RWPE1 (cell line): ENCODE measurements at places on chromosomes 6 and 20.

- no peak for DNase-seq
Measured at GRCh38 chr6:122734529-122735395, 44.8 kb upstream of the FABP7 start.

DNA sequence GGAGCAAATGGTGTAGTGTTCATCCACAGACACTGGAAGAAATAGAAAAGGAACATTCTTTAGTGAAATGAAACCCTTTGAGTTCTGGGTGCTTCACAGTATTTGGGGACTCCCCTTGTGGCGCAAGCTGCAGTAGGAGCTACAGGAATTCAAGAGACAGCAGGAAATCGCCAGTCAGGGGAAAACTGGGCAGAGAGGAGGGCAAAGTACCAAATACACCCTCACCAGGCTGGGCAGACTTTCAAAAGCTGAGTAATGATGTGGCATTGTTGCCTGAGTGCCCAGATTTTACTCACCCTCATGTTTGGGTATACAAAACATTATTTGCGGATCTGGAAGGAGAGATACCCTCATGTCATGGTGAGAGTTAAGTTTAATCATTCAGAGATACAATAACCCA, 97.9 kb downstream of the SOD2 start:
- peak; percentile 76 for DNase-seq

- no peak for DNase-seq
Measured at GRCh38 chr6:158255989-158256601, 56.2 kb upstream of the TULP4 start.

DNA sequence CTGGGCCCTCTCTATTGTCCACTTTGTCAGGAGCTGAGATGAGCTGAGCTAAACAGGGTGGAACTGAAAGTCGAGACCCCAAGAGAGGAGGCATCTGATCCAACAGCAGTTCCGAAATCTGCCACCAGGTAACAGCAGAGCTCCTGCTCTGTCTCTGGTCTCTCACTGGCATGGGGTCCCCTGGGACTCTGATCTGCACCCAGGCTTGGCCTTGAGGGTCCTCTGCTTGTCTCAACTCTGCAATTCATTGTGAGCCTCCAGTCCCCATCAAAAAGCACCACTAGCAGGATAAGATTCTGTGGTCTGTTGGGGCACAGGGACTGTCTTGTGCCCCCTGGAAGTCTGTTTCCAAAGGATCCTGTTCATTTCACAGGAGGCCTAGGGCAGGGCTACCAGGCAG, 62.5 kb upstream of the TOP1 start:
- no peak for DNase-seq

GRCh38 chr6:163113358-163113962, 301.1 kb upstream of the QKI start:
- DNase-seq: no peak

DNA sequence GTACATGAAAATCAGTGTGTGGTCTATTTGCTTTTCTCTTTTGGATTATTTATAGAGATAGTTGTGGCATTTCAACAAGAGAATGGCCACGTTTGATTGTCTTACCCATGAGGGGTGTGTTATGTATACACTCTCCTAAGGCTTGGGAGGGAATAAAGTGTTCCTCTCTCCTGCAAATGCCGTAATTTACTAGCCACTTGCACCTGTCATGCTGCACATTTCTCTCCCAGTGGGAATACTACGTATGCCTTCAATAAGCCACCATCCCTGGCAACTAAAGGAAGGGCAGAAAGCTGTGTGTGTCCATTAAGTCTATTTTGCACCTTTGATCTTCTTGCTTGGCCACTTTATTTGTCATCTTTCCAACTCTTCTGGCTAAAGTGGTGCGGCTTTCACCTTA, 541.2 kb downstream of the QKI start:
- DNase-seq: no peak

GRCh38 chr6:56764081-56764566, 121.4 kb upstream of the DST start:
- DNase-seq: no peak

GRCh38 chr6:114471450-114471849, 128.6 kb upstream of the HS3ST5 start:
- DNase-seq: no peak

GRCh38 chr20:57802765-57803507, 93.1 kb upstream of the PMEPA1 start:
- DNase-seq: no peak

DNA sequence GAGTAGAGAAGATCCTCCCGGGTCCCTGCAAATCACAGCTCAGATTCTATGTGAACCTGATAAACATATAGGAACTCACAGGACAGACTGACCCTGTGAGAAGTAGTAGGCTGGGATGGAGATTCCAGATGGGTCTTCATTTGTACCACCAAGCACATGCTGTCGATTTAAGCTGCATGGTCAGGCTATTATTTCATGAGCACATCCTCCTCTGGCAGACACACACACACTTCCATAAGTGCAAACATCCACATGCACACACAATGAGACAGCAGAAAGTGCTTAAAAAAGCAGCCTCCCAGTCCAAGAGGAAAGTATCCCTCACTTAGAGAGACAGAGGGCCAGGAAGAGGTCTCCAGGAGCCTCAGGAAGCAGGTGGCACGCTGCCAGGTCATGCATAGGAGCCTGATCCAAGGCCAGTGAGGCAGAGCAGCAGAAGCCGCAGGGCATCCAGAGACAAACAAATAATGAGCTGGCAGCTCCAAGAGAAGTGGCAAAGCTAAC, 131.8 kb downstream of the UNC5CL start:
- DNase-seq: peak; percentile 86

GRCh38 chr6:138499303-138500018, at the start of gene NHSL1:
Gene NHSL1, minus strand, starts transcription at chr6:138499494. Its CDS starts 204 bp downstream, at chr6:138499290.
- no peak for DNase-seq

DNA sequence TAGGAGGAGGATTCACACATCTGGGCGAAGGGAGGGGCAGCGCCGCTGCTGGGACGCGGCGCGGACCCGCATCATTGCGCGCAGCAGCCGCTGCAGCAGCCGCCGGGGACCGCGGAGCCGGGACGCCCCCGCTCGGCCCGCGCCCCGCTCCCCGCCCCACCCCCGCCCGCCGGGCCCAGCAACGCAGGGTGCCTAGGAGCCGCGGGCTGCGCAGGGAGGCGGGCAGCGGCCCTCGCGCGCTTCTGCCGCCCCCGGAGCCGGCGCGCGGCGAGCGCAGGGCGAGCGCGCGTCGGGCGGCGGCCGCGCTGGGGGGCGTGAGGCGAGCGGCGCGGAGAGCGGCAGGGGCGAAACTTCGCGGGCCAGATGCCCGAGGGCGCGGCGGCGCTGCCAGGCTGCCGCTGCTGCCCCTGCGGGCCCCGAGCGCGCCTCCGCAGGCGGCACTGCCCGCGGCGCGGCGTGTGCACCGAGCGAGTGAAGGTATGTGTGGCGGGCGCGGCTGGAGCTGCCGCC, at the start of gene NKAIN2:
TSS of gene NKAIN2 (plus strand) at position 362 of the 510 bp plus-strand sequence.
- DNase-seq: peak; percentile 8

DNA sequence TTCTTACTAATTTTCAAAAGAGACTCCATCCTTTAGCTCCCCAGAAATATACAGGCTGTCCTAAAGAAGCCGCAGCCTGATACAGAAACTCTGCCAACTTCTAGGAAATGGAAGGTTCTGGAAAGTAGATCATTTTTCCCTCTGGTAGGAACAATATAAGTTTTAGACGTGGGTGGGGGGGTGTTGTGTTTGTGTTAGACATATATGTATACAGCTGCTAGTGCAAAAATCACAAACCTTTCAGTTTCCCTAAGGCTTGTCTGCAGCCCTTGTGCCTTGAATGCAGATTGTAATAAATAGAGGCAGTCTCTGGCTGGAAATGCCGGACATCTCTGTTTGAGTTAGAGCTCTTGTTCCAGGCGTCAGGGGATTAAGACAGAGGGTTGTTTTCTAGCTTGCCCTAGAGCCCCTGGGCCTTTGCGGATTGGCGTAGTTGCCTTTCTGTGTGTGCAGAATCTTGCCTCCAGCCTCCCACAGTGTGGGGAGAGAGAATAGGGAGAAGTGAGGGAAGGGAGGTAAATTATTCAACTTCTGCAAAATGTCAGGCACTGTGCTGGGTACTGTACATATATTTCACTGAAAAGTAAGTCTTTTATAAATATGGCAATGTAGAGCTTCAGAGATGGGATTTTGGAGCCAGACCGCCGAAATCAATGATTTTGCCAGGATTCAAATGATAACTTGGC, 269.7 kb downstream of the PRL start:
- no peak for DNase-seq

GRCh38 chr20:17287503-17287902, 60.7 kb downstream of the PCSK2 start:
- no peak for DNase-seq

DNA sequence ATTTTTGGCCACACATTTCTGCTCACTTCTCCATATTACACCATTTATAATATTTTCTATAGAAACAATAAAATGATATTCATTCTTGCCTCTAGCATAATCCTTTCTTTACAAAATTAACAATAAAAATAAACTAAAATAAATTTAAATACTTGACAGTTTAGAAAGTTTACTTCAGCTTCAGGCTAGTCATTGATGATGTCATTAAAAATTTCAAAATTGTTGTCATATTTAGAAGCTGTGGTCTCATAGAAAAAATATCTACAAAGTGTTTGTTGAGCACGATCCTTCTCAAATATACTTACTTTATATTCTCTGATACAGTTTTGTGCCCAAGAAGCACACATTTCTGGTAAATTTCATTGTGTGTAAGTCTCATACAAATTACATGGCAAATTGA, 717.4 kb upstream of the CITED2 start:
- no peak for DNase-seq

DNA sequence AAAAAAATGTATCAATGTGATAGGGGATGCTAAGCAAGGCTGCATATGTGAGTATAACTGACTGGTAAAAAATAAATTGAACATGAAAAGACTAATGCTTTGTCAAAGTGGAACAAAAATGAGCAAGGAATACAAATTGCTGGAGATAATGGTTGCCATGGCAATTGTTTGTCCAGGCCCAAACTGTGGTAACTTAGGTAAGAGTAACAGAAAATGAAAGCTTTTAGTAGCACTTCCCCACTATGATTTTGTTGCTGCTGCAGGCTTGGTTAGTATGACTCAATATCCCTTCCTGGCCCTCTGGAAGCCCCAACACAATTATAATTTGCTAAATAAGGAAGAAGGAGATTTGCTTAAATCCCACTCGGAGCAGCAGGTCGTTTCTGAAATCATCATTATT, 577.1 kb downstream of the DOK5 start:
- DNase-seq: no peak

DNA sequence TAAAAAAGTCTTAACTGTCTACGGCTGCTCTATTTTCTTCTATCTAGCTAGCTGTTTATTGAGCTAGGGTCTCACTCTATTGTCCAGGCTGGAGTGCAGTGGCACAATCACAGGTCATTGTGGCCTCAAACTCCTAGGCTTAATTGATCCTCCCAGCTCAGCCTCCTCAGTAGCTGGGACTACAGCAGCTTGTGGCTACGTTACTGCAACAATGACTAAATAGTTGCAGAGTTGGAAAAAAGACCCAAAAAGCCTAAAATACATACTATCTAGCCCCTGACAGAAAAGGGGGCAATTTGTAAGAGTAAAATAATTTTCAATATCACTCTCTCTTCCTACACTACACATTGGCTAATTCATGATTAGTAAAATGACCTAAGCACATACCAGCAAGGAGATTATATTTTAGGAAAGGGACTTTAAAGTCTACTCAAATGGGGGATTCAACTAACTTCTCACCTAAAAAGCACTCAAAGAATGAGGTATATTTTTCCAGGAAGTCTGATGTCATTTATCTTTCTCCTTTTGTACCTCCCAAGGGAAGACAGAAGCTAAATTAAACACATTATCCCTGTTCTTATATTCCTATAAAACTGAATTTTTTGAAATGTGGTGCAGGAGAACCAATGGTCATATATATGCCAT, 82.8 kb downstream of the ZMYND8 start:
- DNase-seq: no peak

DNA sequence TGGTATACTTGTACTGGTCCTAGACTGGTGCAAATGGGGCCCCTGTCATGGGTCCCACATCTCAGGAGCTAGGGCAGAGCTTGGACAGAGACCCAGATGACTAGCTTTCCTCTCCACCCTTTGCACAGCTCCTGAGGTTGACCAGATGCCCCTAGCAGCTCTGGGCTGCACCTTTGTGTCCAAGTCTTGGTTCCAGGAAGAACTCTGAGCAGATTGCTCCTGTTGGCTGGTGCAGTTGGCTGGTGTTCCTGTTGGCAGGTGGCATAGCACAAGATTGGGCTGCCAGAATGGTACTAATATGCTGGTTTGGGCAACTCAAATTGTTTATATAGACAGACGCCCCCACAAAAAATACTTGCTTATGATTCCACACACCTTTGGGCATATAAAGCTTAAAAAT, 89.4 kb upstream of the EZR start:
- DNase-seq: no peak

DNA sequence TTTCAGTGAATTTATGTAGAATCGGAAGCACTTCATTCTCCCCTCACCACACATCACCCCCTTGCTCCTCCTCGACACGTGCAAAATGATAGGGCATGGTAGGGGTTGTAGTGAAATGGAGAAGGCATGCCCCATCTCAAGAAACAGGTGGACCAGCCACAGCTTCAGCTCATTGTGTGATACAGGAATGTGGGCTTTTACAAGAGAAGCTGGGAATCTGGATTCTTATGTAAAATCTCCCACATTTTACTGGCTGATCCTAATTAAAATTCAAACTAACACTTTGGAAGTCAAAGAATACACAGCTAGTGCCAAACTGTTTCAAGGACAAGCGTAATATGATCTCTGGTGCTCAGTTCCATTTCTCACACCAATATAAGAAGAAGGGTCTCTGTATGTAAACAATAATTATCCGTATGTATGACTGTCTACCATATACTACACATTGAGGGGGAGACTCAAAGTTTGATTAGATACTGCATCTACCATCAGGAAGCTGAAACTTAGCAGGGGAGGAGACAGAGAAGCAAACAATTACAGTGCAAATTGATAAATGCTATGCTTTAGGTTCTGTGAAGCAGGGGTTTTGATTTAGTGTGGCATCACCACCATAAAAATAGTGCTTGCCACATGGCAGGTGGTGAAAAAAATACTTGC, 24.3 kb upstream of the KIAA0408 start:
- no peak for DNase-seq

DNA sequence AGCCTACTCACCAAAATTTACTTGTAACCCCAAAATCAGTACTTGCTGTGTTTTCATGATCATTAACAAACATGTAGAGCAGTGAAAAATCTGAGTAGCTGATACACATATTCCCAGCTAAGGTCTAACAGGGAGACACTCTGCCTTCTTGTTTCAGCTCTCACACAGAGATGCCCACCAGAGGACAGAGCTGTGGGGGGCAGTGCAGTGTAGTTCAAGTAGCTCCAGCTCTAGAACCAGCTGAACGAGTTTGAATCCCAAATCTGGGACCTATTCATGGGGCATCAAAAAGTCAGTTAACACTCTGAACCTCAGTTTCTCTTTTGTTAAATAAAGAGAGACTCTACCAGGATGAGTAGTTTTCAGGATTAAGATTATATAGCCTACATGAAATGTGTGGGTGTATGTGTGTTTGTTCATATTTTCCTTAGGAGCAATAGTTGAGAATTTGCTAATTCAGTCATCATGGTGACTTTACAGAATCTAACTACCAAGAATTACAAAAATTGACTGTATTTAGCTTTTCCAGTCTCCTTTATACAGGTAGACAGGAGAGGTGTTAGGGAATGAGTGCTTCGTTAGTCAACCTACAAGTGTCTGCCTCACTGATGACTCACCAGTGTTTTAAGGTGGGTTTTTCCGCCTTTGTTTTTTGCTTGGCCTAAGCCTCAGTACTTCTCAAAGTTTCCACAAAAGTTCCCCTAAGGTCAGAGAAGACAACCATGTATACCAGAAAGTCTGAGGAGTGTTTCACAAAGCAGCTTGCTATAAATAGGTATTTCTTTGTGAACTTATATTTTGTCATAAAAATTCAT, 164.0 kb upstream of the RUNX2 start:
- peak; percentile 58 for DNase-seq
